ENCODE measurements at places on chromosomes 7 and 10.
A peak's percentile ranks its signal among the peaks of the same experiment; 100 is the strongest.

DNA sequence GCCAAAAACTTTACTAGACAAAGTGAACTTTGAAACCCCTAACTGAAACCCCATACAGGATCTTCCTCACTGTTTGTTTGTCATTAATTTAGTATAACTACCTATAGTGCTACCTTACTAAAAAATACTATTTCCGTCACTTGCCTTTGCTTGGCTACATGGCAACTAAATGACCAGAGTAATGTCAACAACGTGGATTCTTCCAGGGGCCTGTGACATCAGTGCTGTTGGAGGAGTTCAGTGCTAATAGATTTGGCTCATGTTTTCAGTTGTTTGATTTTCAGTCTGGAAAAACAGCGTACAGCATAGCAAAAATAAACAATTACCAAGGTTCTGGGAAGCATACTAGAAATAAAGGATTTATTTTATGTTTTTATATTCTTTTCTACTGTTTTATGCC, 3.0 kb upstream of the ASB15 start:
- no peak for DNase-seq

- DNase-seq: no peak
These were observed 393.6 kb downstream of the CNTNAP2 start for GRCh38 chr7:146510088-146510680.

- DNase-seq: no peak
These were observed 307.1 kb downstream of the SEMA3D start for GRCh38 chr7:84879570-84880325.

DNA sequence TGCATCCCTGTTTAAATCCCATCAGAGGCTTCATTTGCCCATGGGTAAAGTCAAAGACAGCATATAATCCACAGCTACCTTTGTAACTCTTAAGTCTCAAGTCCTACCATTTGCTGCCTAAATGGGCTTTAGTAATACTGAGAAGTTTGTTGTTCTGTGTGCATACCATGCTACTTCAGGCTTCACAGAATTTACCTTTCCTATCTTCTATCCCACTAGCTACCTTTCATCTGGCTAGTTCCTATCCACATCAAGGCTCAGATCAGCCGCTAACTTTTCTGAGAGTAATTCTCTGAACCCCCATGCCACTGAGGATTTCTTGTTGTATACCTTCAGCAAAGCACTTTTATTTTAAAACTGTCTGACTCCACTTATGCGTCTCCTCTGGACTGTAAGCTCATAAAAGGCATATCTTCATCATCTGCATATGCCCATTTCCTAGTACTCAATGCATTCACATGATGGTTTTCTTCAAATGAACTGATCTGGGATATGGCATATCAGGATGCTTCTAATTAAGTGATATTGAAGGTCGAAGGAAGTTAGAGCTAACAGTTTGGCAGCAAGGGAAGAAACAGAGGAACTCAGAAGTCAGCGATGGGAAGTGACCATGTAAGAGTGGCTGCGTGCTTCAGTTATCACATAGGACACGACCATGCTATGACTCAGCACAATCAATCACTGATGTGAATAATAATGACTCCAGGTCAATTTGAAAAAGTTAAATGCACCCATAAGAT, 283.9 kb upstream of the DKK1 start:
- no peak for DNase-seq

GRCh38 chr10:104028823-104029520, 56.7 kb downstream of the COL17A1 start:
- DNase-seq: no peak

DNA sequence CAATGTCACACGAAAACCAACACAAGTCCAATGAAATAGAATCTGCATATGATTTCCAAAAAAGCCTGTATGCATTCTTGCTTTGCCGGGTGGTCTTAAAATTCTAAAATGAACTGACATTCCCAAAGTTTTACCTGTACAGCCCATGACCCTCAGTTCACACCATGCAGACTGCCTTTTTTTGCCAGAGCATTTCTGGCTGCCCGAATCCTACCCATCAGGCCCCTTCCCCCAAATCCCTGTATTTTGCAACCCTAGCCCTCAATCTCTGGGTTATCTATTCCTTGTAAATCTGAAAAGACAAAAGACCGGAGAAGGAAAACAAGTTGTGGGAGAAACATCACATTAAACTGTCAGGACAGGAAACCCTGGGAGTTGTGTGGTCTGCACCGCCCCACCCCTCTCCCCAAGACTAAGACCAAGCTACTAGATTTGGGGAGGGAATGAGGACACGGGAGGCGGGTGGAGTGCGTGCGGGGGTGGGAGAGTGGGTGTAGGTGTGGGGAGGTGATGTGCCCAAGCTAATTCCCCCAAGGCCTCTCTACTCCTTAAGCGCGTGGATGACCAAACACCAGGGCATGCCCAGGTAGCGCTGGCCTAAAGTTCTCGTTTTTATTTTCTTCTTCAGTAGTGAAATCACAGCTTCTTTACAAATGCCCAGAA, 1.4 kb downstream of the JCAD start:
- no peak for DNase-seq

- DNase-seq: peak; percentile 22
These were observed 23.0 kb downstream of the ASB15 start for GRCh38 chr7:123624527-123625183.

GRCh38 chr10:120184547-120185337, 272.3 kb upstream of the PLPP4 start:
- DNase-seq: no peak

GRCh38 chr10:42941790-42942189, 135.1 kb upstream of the RET start:
- no peak for DNase-seq

DNA sequence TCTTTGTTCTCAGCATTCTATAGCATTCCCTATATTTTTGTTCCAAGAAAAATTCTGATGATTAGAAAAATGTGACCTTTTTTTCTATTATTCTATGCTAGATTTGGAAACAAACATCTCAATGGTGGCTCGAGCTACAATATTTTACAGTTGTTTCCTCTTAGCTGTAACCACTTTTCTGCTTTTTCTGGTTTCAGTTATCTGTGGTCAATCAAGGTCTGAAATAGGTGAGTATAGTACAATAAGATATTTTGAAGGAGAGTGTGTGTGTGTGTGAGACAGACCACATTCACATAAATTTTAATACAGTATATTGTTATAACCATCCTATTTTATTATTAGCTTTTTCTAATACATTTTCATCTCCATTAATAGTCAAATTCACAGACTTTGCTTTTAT, 564.5 kb upstream of the GHITM start:
- DNase-seq: no peak

DNA sequence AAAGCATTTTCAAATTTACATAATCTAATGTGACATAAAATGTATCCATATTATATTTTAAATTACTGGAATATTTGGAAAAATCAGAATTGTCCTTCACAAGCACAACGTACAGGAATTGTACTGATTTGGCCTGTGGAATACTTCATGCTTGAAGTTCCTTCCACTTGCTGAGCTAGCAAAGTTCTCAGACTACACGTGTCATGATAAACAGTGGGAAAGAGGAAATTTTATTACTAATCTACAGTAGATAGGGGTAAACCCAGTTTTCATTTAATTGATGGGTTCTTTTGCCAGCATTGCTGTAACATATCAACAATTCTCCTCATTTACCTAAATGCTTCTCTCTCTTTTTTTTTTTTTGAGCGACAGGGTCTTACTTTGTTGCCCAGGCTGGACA, 45.6 kb upstream of the FIGNL1 start:
- DNase-seq: no peak

- peak; percentile 39 for DNase-seq
These were observed 119.8 kb downstream of the PRPF18 start for GRCh38 chr10:13706604-13707003.

DNA sequence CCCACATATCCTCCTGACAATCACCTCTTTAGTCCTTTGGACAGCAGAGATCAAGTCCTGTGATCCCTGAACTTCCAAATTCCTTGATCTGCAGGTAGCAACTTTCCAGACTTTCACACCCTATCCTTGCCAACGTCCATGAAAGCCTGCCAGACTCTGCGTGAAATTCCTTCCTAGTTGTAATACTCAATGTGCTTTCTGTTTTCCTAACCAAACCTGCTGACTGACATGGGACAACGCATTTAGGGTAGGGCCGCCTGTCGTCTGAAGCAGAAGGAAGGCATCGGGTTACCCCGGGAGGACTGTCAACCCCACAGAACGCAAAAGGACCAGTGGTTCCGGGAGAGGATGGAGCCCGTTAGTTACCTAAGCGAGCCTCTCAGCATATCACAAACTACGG, 23.9 kb downstream of the ITGA8 start:
- DNase-seq: no peak

DNA sequence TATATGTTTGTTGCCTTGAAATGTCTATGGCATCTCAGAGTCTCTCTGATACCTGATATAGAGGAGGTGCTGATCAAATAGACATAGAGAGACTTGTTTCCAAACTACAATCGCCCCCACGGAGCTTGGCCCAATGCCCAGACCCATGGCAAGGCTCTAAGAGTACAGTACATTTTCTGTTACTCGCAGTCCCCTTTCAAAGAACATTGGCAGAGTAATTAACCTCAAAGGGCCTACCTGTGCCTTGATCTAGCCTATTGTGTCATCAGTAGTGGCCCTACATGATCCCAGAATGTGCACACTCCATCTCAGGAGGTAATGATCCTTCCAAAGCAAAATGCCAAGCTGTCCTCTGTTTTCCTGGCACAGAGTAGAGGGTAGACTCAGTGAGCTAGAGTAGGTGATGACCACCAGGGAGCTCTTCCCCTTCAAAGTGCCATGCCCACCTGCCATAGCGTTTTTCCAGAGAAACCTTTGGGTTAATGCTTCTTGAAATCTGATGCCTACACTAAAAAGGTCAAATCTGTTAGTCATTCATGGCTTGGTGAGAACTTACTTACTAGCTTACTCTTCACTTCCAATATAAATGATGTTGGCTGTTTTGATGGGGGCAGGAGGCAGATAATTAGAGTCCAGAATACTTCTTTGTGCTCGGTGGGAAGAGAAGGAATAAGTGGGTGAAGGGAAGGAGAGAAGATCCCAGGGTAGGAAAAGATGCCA, 41.2 kb upstream of the ACSL5 start:
- no peak for DNase-seq

GRCh38 chr7:96973986-96974385, 31.4 kb upstream of the DLX6 start:
- peak; percentile 8 for DNase-seq

GRCh38 chr10:22727663-22728062, 13.3 kb upstream of the PIP4K2A start:
- no peak for DNase-seq

DNA sequence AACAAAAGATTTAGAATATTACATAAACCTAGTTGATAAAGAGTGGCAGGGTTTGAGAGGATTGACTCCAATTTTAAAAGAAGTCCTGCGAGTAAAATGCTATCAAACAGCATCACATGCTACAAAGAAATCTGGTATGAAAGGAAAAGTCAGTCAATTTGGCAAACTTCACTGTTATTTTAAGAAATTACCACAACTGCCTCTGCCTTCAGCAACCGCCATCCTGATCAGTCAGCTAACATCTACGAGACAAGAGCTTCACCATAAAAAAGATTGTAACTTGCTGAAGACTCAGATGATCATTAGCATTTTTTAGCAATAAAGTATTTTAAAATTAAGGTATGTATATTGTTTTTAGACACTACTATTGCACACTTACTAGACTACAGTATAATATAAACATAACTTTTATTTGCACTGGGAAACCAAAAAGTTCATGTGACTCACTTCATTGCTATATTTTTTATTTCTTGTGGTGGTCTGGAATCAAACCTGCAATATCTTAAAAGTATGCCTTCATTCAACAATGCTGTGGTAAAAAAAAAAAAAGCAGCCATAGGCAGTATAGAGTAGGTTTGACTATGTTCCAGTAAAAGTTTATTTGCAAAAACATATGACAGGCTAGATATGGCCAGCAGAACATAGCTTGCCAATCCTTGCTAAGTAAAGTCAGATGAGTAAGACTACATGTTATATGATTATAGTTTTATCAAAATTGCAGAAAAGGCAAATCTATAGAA, 74.4 kb downstream of the GLCCI1 start:
- DNase-seq: peak; percentile 63

DNA sequence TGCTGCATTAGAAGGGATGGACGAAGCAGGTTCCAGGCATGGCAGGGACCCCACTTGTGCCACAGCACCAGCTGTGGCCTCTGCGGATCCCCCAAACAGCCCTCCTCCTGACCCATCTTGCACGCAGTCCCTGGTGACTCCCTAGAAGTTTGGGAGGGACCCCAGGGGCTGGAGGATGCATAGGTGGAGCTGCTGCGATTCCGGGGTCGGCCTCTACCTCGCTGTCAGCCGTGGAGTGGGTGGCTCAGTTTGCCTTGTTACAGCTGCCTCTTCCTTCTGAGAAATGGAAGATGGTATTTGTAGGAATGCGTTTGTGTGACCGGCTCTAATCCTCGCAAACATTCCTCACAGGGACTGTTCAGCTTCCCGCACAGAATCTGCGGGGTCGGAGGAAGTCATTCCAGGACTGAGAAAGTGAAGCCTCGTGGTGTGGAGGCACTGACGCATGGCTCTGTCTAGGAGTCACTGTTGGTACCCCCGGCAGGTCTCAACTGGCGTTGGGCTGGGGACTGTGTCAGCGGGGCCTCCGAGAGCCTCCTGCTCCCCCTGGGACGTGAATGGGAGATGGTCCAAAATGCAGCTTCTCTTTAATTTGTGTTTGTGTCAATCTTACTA, 17.5 kb downstream of the PWWP2B start:
- DNase-seq: peak; percentile 18

DNA sequence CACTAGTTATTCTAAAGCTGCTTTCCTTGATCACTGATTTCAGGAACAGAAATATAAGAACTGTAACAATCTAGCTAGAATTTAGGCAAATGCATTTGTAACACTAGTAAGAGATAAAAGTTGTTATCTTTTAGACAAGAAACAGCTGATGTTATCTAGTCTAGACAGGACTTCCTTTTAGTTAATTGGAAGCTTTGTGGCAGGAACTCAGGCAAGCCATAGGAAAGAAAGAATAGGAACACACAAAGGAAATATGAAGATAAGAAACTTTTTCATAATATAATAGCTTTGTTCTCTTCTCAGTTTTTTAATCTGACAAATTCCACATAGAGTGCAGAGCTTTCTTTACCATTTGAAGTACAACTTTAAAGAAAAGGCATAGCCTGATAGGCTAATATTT, 59.0 kb upstream of the AGR3 start:
- DNase-seq: no peak

GRCh38 chr10:66192162-66192831, 733.5 kb upstream of the LRRTM3 start:
- no peak for DNase-seq

DNA sequence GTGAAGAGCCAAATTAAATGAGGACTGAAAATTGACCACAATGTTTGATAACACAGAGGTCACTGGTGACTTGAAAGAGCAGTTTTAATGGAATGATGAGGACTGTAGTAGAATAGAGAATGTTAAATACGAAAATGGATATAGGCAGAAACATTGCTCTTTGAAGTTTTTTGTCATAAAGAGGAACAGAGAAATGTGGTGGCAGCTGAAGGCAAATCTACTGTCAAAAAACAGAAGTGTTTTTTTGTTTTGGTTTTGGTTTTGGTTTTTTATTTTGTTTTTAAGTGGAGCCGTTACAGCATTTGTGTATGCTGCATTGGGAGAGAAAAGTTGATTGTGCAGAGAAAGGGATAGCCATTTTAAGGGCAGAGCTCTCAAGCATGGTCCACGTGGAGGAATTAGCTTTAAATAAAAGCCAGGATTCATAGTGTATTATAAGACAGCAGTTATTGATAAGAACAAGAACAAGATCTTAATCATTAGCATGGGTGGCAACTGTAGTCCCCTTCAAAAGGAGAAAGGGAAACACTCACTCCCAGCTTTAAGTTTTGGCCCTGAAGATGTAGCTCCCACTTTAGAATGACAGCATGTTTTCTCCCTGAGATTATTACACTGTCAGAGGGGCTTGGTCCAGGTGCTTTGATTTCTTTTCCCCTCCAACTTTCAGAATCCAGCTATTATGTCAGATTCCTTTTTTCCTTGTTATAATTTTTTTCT, 156.7 kb upstream of the BET1 start:
- no peak for DNase-seq

- no peak for DNase-seq
These were observed 65.7 kb upstream of the INSIG1 start for GRCh38 chr7:155231941-155232340.

All from fibroblast of skin of right biceps (primary cell).